ENCODE measurements at places on chromosomes 2 and 18. TPM values are rescaled to one million over a fixed set of nuclear protein-coding genes. Genes with fewer than 3 reads are reported as not detected.

Gene PDE11A
- polyA plus RNA-seq: not detected

Gene VWA3B
- polyA plus RNA-seq: 0.03 TPM

Gene AFF3
- 2.1 TPM for polyA plus RNA-seq

Gene ZBTB14
- polyA plus RNA-seq: 6.9 TPM

Gene GCKR
- 2.1 TPM for polyA plus RNA-seq

Gene HDLBP
- polyA plus RNA-seq: 171 TPM

Gene ABHD1
- 0.23 TPM for polyA plus RNA-seq

Gene RTP5
- polyA plus RNA-seq: not detected

GRCh38 chr2:28035816-28036215 is 145.3 kb downstream of the BABAM2 start:
- no peaks in the 10 kb centered on the region for H3K36me3 ChIP-seq
- H3K4me3 ChIP-seq: no peak overlapping the region
- peak overlapping the region; percentile 1 for H3K27ac ChIP-seq

GRCh38 chr2:74183878-74184277 is 5.2 kb upstream of the MOB1A start:
- no peak overlapping the region for H3K27ac ChIP-seq
- H3K27me3 ChIP-seq: no peaks in the 10 kb centered on the region
- no peak for DNase-seq
- no peak overlapping the region for H3K4me3 ChIP-seq
- no peaks in the 10 kb centered on the region for H3K36me3 ChIP-seq
- no peaks in the 10 kb centered on the region for H3K4me1 ChIP-seq

DNA sequence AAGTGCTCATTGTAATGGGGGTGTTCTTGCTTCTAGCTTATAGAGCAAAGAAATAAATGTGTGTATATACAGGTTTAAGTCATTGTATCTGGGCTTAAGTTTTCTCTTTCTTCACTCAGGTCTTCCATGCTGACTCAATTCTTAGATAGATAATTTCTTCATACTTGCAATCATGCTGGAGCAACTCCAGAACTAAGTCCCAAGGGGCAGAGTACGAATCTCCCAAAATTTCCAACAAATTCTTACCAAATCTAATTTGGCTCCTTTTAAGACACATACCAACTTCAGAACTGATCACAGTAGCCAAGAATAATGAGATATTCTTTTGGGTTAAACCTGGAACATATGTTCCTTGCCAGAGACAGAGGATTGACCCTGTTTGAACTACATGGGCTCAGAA is 4.3 kb upstream of the SPAG16 start:
- H3K4me3 ChIP-seq: no peak overlapping the region
- no peaks in the 10 kb centered on the region for H3K36me3 ChIP-seq
- H3K27me3 ChIP-seq: no peaks in the 10 kb centered on the region
- H3K4me1 ChIP-seq: no peaks in the 10 kb centered on the region
- DNase-seq: no peak
- H3K27ac ChIP-seq: no peak overlapping the region

GRCh38 chr18:46156124-46156745 is 52.0 kb downstream of the HAUS1 start:
- no peaks in the 10 kb centered on the region for H3K27me3 ChIP-seq
- DNase-seq: no peak
- no peaks in the 10 kb centered on the region for H3K4me1 ChIP-seq
- no peak overlapping the region for H3K27ac ChIP-seq
- no peaks in the 10 kb centered on the region for H3K36me3 ChIP-seq

GRCh38 chr2:241804326-241805229 is 4.4 kb upstream of the NEU4 start:
- no peaks in the 10 kb centered on the region for H3K36me3 ChIP-seq
- peak; percentile 30 for DNase-seq
- peaks cover 25% of the 10 kb centered on the region for H3K27me3 ChIP-seq
- H3K27ac ChIP-seq: no peak overlapping the region
- H3K4me1 ChIP-seq: peaks cover 15% of the 10 kb centered on the region
- H3K4me3 ChIP-seq: peak overlapping the region; percentile 57

DNA sequence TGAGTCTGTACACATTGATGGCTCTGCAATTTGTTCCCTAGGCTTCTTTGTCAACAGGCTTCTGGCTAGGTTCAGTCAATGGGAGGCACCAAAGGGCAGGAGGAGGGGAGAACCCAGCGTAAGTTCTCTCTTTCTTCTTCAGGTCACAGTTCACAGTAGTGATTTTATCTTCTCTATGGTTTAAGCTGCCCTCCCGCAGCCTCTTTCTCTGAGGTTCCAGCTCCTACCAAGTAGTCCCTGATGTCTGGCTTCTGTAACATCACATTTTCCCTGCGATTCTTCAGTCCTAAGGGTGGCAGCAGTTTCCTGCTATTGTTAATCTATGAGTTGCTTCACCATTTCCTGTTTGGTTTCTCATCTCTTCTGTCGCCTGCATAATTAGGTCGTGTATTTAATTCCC is 107.4 kb downstream of the CPO start:
- no peak overlapping the region for H3K4me3 ChIP-seq
- no peaks in the 10 kb centered on the region for H3K36me3 ChIP-seq
- DNase-seq: no peak
- no peaks in the 10 kb centered on the region for H3K27me3 ChIP-seq
- H3K4me1 ChIP-seq: peaks cover 7% of the 10 kb centered on the region

GRCh38 chr2:12262681-12263436 is 453.9 kb upstream of the TRIB2 start:
- peaks cover 7% of the 10 kb centered on the region for H3K4me1 ChIP-seq
- no peak overlapping the region for H3K4me3 ChIP-seq
- H3K36me3 ChIP-seq: no peaks in the 10 kb centered on the region
- no peaks in the 10 kb centered on the region for H3K27me3 ChIP-seq

DNA sequence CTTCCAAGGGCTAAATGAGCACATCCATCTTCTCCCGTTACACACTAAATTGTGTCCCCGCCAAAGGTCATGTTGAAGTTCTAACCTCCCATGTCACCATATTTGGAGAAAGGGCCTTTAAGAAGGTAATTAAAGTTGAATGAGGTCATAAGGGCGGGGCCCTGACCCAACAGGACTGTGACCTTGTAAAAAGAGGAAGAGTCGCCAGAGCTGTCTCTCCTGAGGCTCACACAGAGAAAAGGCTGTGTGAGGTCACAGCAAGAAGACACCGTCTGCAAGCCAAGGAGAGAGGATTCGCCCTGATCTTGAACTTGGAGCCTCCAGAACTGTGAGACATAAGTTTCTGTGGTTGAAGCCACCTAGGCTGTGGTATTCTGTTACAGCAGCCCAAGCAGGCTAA is 24.1 kb downstream of the TRABD2A start:
- H3K4me3 ChIP-seq: no peak overlapping the region
- no peaks in the 10 kb centered on the region for H3K36me3 ChIP-seq
- H3K4me1 ChIP-seq: no peaks in the 10 kb centered on the region
- no peak overlapping the region for H3K27ac ChIP-seq
- no peak for DNase-seq
- no peaks in the 10 kb centered on the region for H3K27me3 ChIP-seq

- no peak overlapping the region for H3K27ac ChIP-seq
- no peaks in the 10 kb centered on the region for H3K4me1 ChIP-seq
- H3K4me3 ChIP-seq: no peak overlapping the region
- DNase-seq: no peak
- H3K27me3 ChIP-seq: no peaks in the 10 kb centered on the region
These were observed 7.3 kb downstream of the MATN3 start for GRCh38 chr2:20005067-20005627.

DNA sequence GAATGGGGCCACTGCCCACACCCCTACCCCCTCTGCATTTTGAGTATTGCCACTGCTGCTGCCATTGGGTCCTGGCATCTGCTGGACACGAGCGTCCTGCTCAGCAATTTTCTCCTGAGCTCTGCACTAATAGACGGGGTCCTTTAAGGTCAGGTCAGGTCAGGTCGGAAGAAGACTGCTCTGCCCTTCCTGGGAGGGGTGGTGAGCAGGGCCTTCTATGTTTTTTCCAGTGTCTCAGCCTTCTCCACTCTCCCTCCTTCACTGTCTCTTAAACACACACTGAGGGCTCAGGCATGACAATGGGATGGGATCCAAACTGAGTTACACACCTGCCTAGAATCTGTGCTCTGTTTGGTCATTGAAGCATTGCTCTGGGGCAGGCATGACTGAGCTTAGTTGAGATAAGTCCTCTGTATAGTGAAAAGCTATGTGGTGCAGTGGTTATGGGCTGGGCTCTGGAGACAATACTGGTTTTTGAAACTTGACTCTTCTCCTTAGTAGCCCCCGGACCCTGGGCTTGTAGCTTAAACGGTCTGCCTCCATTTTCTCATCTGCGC is 10.6 kb downstream of the MYO1B start:
- H3K27ac ChIP-seq: no peak overlapping the region
- no peak overlapping the region for H3K4me3 ChIP-seq
- H3K27me3 ChIP-seq: no peaks in the 10 kb centered on the region
- H3K4me1 ChIP-seq: peaks cover 5% of the 10 kb centered on the region

GRCh38 chr2:18792226-18792629 is 202.9 kb upstream of the NT5C1B start:
- no peaks in the 10 kb centered on the region for H3K36me3 ChIP-seq
- DNase-seq: no peak

- DNase-seq: no peak
- no peaks in the 10 kb centered on the region for H3K27me3 ChIP-seq
- no peaks in the 10 kb centered on the region for H3K4me1 ChIP-seq
- H3K27ac ChIP-seq: no peak overlapping the region
- peaks cover 13% of the 10 kb centered on the region for H3K36me3 ChIP-seq
These were observed 34.2 kb upstream of the PRLH start for GRCh38 chr2:237532160-237532559.

DNA sequence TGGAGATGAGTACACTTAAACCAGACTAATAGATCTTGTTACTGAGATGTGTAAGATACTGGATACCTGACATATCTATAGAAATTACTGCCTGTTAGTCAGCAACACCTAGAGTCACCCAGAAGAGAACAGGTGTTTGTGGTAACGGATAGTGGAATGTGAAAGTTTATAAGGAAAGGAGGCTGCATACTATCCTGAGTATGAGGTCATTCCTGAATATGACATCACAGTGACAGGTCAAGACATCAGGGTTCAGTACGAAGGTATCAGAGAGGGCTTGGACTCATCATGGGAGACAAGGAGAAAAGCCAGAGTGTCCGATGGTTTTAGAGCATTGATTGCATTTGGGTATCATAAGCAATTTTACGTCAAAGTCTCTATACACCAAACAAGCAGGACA is 55.3 kb downstream of the ABCA12 start:
- H3K4me1 ChIP-seq: no peaks in the 10 kb centered on the region
- no peaks in the 10 kb centered on the region for H3K36me3 ChIP-seq
- H3K27ac ChIP-seq: no peak overlapping the region
- no peak overlapping the region for H3K4me3 ChIP-seq
- no peaks in the 10 kb centered on the region for H3K27me3 ChIP-seq

DNA sequence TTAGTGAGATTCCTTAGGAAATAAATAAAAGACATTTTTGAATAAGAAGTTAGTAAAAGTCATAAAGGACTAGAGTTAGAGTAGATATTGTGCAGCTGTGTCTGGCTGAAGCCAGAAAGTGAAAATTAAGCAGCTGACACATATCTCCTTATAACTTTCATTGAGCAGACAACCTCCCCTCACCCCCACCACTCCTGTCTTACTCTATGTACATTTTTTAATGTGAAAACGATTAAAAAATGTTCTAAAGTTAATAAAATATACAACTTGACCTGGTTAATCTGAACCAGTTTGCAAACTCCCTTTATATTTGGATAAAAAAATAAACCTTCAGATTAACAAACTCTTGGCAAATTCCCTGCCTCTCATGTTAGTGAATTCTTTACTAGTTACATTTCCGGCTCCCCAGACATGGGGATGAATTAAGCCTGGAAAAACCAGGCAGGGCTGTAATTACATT is 462.8 kb downstream of the MEIS1 start:
- H3K27me3 ChIP-seq: no peaks in the 10 kb centered on the region
- no peak overlapping the region for H3K4me3 ChIP-seq
- H3K36me3 ChIP-seq: no peaks in the 10 kb centered on the region

GRCh38 chr18:45320724-45321123 is 294.6 kb upstream of the SLC14A2 start:
- no peaks in the 10 kb centered on the region for H3K36me3 ChIP-seq
- no peak for DNase-seq
- no peak overlapping the region for H3K4me3 ChIP-seq
- no peaks in the 10 kb centered on the region for H3K27me3 ChIP-seq
- no peaks in the 10 kb centered on the region for H3K4me1 ChIP-seq

- H3K27me3 ChIP-seq: no peaks in the 10 kb centered on the region
- peaks cover 14% of the 10 kb centered on the region for H3K4me1 ChIP-seq
- DNase-seq: no peak
- no peak overlapping the region for H3K27ac ChIP-seq
- no peak overlapping the region for H3K4me3 ChIP-seq
These were observed 13.4 kb upstream of the WIPF1 start for GRCh38 chr2:174611006-174611405.

GRCh38 chr2:56077359-56077915 is 106.4 kb upstream of the CCDC85A start:
- no peaks in the 10 kb centered on the region for H3K4me1 ChIP-seq
- DNase-seq: no peak
- no peak overlapping the region for H3K4me3 ChIP-seq
- no peak overlapping the region for H3K27ac ChIP-seq
- H3K27me3 ChIP-seq: no peaks in the 10 kb centered on the region
- no peaks in the 10 kb centered on the region for H3K36me3 ChIP-seq

GRCh38 chr2:19426144-19426543 is 67.7 kb upstream of the OSR1 start:
- DNase-seq: no peak
- H3K4me3 ChIP-seq: no peak overlapping the region
- no peaks in the 10 kb centered on the region for H3K4me1 ChIP-seq
- H3K36me3 ChIP-seq: no peaks in the 10 kb centered on the region
- H3K27me3 ChIP-seq: no peaks in the 10 kb centered on the region

DNA sequence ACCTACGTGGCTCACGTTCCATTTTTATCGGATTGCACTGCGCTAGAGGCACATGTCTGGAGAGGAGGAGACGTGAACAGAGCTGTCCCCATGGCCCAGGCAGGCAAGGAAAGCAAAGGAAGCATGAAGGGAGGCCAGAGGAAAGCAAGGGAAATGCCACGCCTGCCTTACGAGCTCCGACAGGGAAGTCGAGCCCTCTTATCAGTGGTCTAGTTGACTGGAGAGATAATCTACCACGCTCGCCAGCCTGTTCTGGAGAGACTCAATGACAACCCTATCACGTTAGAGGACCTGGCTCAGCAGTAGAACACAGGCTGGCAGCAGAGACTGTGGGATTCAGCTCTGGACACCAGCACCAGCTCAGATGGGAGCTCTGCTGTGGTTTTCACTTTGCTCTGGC is 202.6 kb upstream of the ID2 start:
- no peak overlapping the region for H3K4me3 ChIP-seq
- DNase-seq: peak; percentile 72
- no peak overlapping the region for H3K27ac ChIP-seq

- no peaks in the 10 kb centered on the region for H3K4me1 ChIP-seq
- no peak for DNase-seq
- H3K27ac ChIP-seq: peak overlapping the region; percentile 4
- H3K27me3 ChIP-seq: no peaks in the 10 kb centered on the region
These were observed 22.8 kb upstream of the NT5C1B start for GRCh38 chr2:18612133-18612532.

DNA sequence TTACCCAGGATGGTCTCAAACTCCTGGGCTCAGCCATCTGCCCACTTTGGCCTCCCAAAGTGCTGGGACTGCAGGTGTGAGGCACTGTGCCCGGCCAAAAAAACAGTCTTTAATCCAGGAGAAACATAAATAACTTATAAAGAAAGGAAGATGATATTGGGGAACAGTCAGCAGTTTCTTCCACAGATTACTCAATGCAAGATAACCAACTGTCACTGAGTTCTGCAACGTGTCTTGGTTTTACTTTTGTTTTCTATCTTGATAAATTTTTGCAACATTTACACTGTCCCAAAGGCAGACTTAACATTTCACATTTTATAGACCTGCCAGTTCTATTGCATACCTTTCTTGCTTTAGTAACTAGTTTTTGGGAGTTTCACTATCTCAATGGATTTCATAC is 71.1 kb downstream of the ANKRD44 start:
- no peaks in the 10 kb centered on the region for H3K36me3 ChIP-seq
- no peak overlapping the region for H3K4me3 ChIP-seq
- peak overlapping the region; percentile 18 for H3K27ac ChIP-seq
- no peaks in the 10 kb centered on the region for H3K27me3 ChIP-seq
